D721Med (cell line): ENCODE measurements at places on chromosomes 4 and X.

- no peak for DNase-seq
Measured at GRCh38 chr4:54225598-54226403, 3.3 kb upstream of the PDGFRA start.

DNA sequence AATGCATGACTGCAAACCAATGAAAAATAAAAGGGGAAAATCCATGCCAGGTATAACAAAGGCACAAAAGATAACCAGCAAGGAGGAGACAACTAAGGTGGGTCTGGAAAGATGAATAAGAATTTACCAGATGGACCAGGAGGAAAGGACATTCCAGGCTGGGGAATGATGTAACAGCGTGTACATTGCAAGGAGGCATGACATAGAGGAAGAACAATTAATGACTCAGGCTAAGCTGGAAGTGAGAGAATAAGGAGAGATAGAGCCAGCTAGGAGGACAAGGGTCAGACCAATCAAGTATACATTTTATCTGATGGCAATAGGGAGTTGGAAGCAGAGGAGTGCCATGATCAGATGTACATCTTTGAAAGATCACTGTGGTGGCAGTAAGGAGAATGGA lies 57.0 kb downstream of the MTMR8 start:
- DNase-seq, result no peak

DNA sequence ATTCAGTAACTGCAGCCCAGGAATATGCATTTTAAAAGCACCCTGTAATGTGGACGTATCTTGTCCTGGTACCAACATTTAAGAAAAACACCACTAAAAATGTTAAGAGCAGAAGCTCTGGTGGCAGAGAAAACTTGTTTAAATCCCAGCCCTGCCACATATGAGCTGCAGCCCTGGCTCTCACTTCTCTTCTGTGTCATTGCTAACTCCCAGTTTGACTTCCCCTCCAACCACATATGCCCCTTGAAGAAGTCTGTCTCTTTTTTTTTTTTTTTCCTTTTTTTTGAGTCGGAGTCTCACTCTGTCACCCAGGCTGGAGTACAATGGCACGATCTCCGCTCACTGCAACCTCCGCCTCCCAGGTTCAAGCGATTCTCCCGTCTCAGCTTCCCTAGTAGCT lies 14.8 kb downstream of the LHFPL1 start:
- DNase-seq, result no peak

- DNase-seq, result no peak
Measured at GRCh38 chrX:39133971-39134370, 332.7 kb downstream of the MID1IP1 start.

- DNase-seq, result no peak
Measured at GRCh38 chrX:140034916-140035315, 69.6 kb upstream of the CXorf66 start.

DNA sequence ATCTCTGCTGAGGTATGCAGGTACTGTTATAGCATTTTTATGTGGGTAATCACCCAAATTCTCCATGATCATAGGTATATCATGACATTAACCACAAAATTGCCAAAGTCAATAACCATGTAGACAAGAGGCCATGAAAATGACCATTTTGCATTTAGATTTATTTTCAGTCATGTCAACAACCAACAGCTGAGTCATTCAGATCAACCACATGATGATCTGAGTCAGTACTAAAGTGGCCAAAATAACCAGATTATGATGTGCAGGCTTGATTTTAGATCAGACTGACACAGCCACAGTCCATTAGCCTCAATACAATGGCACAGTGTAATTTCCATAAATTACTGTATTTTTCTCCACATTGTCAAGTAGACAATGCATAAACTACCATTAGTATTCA lies 240.5 kb downstream of the GRIA3 start:
- DNase-seq, result no peak
